ENCODE measurements at places on chromosomes 5 and 9. TPM values are rescaled to one million over a fixed set of nuclear protein-coding genes. Genes with fewer than 3 reads are reported as not detected.

The MLANA gene
- not detected for total RNA-seq

The GRXCR2 gene
- total RNA-seq = not detected

The PLGRKT gene
- 12.4 TPM for total RNA-seq

GRCh38 chr9:88706193-88707113, 171.5 kb downstream of the NXNL2 start:
- no peak for DNase-seq

DNA sequence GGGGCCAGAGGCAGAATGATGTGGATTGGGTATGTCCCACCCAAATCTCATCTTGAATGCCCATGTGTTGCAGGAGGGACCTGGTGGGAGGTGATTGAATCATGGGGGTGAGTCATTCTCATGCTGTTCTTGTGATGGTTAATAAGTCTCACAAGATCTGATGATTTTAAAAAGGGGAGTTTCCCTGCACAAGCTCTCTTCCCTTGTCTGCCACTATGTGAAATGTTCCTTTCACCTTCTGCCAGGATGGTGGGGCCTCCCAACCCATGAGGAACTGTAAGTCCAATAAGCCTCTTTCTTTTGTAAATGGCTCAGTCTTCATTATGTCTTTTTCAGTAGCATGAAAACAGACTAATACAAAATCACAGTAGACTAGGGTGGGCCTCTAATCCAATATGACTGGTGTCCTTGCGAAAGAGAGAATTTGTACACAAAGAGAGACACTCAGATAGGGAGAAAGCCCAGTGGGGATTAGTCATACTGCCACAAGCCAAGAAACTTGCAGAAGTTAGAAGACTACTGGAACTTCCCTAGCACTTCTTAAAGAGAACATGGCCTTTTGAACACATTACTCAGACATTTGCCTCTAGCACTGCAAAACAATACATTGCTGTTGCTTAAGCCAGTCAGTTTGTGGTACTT, 68.4 kb downstream of the ANXA1 start:
- no peak for DNase-seq
